ENCODE measurements at places on chromosomes 13 and 19.
A peak's percentile ranks its signal among the peaks of the same experiment; 100 is the strongest.

- no peak for DNase-seq
Observed at GRCh38 chr13:35990196-35990595, 141.0 kb downstream of the DCLK1 start.

DNA sequence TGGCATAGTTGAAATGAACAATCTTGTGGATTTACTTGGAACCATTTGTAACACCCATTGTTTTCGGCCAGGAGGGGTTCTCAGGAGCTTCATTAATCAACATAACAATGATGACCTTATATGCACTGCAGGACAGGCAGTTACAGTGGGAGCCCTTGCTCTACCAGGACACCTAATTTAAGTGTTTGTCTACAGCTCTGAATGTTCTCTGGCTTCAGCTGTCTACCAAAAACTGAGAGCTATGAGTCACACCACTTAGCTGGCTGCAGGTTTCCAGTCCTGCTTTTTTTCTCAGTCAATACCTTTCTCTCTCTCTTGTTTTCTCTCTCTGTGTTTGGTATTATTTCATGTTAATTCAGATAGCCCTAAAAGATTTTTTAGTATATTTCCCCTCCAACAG, 105.4 kb upstream of the MBNL2 start:
- DNase-seq, result no peak

- DNase-seq, result no peak
Observed at GRCh38 chr19:29798774-29799497, 12.9 kb upstream of the CCNE1 start.

DNA sequence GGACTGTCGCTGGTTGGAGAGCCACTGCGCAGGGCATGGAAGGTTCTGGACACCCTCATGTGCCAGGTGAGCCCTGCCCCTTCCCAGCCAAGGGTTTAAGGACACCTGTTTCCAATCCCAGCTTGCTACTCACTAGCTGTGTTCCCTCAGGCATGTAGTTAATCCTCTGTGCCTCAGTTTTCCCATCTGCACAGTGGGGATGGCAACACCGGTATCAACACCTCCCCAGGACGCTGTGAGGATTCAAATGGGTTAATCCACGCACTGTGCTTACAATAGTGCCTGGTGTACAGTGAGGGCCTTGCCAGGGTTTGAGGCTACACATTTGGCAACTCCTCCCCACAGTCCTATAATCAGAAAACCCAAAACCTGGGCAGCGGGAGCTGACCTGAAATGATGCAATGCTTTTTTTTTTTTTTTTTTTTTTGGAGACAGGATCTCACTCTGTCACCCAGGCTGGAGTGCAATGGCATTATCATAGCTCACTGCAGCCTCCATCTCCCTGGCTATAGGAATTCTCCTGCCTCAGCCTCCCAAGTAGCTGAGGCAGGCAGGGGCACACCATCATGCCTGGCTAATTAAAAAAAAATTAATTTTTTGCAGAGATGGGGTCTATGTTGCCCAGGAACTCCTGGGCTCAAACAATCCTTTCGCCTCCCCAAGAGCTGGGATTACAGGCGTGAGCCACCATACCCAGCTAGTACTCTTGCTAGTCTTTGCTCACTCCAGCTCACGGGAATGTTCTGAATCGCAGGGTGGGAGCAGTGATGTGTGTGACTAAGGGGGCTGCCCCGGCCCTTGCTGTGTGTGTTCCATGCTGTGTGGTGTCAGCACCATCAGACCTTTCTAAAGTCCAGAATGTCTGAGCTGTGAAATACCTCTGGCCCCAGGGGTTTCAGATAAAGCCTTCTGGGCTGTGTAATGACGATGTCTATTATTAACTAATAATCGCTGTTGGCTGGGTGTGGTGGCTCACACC, 2.3 kb downstream of the ACP4 start:
- DNase-seq, result no peak

- DNase-seq, result peak; percentile 35
Observed at GRCh38 chr19:8515317-8515716, 1.4 kb upstream of the ZNF414 start.

DNA sequence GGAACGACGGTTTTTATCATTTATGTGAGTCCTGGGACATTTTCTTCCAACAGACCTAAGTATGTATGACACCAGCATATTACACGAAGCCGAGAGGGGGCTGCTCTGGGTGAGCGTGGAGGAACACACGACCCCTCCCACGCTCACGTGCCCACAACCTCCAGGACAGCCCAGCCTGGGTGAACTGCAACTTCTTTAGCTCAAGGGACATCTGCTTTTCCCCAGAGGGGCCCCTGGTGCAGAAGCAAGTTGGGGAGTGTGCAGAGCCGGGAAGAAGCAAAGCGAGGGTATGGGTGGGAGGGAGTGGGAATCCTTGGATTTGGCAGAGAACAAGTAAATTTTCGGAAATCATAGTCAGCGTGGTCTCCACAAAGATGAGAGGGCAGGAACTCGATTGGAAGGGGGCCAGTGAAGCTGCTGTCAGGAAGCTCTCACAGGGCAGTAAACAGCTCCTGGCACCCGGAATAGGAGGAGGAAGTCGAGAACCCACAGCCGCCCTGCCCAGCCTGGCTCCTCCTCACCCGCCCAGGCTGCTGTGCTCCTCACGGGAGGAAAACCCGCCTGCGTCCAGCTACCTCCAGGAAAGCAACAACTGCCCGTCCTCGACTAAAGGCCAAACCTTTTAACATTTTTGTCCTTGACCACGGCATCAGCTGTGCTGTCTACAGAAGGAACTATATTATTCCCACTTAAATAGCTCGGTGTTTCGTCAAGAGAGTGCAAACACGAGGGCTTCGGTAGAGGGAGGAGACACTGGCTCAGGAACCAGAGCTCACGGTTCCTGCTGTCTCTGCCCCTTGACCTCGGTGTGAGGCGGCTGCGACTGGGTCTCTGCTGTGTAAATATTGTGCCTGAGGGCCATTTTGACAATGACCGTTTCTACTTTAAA, 17.2 kb upstream of the CFAP97D2 start:
- DNase-seq, result no peak

- no peak for DNase-seq
Observed at GRCh38 chr19:16225279-16226183, 27.8 kb downstream of the AP1M1 start.

GRCh38 chr19:50858886-50859285, 4.2 kb downstream of the KLK3 start:
- no peak for DNase-seq

GRCh38 chr13:89786531-89786930, 1561.0 kb upstream of the MIR17HG start:
- DNase-seq, result no peak

DNA sequence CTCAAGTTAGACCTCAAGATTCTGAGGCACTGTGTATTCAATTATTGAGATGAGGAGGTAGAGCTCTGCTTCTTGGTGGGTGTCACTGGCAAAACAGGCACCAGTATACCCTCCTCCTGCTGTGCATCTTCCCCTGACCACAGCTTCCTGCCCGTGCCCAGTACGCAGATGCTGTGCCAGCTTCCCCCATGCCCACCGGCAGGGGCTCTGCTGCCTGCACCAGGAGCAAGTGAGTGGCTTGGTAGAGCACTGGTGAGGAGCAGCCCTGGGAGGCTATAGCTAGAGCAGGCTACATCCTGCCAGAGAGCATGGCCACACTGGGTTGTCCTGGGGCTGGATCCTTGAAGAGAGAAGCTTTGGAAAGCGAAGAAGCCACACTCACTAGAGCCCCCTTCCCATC, 21.0 kb upstream of the RNF17 start:
- no peak for DNase-seq

DNA sequence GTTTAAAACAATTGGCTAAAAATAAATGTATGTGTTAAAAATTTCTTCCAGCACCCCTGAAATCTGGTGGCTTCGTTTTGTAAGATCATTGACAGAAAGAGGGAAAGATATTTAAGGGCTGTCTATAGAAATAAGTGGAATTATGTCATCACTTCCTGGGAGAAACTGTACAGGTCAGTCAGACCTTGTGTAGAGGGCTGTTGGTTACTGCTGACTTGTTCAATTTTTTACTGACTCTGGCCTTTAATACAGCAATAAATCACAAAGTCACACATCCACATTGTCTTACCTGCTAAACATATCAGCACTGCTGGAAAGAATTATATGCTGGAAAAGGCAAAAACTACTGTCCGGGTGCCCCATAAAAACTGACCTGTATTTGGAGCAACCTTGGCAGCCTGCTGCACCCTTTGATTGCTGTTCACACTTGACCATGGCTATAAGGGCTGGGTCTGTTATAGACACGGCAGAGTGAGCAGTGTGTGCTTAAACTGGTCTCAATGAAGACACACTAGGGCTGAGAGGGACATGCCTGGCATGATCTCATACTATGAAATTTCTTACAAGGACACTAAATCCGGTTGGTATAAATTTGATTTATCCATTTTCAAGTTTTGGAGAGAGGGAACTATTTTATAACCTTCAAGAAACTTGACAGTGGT, 162.1 kb downstream of the NHLRC3 start:
- no peak for DNase-seq

- DNase-seq, result no peak
Observed at GRCh38 chr13:85288698-85289097, 510.5 kb downstream of the SLITRK6 start.

- DNase-seq, result no peak
Observed at GRCh38 chr13:101576455-101576854, 124.0 kb downstream of the ITGBL1 start.

GRCh38 chr19:37467608-37468090, 405 bp upstream of the ZNF569 start:
- no peak for DNase-seq

- no peak for DNase-seq
Observed at GRCh38 chr13:102682211-102682610, 12.6 kb downstream of the METTL21C start.

DNA sequence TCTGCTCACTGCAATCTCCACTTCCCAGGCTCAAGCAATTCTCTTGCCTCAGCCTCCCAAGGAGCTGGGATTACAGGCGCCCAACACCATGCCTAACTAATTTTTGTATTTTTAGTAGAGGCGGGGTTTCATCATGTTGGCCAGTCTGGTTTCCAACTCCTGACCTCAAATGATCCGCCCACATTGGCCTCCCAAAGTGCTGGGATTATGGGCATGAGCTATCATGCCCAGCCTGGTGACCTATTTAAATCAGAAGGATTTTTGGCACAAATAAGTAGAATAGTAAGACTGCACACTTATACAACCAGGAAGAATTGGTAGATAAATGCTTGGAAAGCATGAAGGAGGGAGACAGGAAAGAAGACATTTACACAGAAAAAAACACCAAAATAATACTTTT, 53.4 kb upstream of the AKAP11 start:
- no peak for DNase-seq

DNA sequence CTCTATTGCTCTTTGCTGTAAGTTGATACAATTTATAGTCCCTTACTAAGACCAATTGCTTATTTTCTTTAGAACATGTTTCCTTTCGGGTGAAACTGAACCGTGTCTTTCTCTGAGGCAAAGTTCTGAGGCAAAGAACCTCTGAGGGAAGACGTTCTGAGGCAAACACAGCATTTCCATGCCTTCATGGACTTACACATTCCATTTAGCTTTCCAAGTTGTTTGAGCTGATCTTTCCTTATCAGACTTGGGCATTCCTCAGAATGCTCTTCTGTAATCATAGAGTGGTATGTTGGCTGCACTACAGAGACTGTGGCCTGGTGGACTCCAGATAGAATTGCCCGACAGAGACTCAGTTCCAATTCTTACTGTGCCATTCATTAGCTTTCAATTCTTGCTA, 579.1 kb downstream of the KCTD12 start:
- no peak for DNase-seq

GRCh38 chr19:1512671-1513498, at the start of gene ADAMTSL5:
TSS of gene ADAMTSL5 (minus strand) at chr19:1513019. CDS start at chr19:1510943, 2,076 bp downstream.
- DNase-seq, result peak; percentile 39

DNA sequence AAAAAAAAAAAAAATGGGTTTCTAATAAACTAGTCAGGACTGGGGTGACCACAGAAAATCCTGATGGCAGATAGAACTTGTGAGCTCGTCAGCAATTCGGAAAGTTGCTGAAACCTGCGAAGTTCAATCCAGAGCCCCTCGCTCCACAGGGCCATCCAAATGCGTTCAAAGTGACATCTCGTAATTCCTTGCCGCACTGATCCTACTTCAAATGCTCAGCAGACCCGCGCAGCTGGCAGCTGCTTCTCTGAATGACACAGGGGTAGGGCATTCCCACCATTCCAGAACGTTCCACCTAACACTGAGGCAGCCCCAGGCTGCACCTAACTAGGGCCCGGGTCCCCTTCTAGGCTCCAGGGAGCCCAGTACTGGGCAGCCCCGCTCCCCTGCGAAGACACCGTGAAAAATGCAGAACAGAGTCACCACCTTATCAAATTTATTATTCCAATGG, 4.8 kb upstream of the DAPK3 start:
- DNase-seq, result no peak

DNA sequence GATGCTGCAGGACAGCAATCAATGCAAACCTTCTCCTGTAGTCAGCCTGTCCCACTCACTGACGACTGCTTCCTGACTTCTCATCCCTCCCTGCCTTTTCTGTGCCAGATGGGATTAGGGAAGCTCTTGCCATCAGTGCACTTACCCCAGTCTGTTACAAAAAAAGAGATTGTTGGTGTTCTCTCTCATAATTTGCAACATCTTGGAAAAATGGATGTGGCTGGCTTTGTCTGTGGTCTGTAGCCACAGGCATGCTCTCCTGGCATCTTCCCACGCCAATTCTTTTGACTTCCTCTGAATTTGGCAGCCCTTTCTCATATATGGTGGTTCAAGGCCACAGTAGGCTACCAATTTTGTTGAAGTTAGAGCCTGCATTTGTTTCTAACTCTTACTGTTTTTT, 11.6 kb upstream of the HTR2A start:
- no peak for DNase-seq

DNA sequence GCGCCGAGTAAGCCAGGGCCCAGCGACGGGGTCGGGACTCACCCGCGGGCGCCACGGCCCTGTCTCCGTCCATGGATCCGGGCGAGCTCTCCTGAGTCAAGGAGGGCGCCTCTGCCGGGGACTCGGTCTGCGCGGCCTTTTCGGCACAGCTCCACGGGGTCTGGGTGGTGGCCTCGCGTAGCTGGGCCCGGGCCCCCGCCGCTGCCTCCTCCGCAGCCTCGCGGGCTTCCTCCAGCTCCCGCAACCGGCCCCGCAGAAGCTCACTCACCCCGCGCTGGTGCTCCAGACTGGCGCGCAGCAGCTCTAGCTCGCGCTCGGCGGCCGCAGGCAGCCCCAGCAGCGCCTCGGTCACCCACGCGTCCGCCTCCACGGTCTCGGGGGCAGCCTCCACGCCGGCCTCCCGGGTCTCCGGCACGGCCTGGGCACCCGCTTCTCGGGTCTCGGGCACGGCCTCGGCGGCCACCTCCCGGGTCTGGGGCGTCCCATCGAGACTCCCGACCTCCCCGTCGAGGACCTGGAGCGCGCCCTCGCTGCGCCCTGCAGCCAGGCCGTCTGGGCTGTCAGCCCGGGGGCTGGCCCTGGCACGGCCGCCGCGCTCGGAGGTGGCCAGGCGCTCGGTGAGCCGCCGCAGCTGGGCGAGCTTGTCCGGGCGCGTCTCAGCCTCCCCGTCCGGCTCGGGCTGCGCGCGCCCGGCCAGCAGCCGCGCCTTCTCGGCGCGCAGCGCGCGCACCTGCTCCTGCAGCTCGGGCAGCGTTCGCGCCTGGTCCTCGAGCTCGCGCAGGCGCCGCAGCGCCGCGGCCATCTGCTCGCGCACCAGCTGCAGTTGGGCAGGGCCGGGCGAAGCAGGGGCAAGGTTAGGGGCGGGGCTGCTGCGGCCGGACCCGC, 8.4 kb downstream of the KANK3 start:
- no peak for DNase-seq
